Fibroblast of pulmonary artery (primary cell): ENCODE measurements at places on chromosomes 2 and 18.

- no peak for DNase-seq
Measured at GRCh38 chr2:192886636-192887035, 691.9 kb upstream of the TMEFF2 start.

- DNase-seq: no peak
Measured at GRCh38 chr2:5846881-5847280, 154.7 kb downstream of the SOX11 start.

- DNase-seq: no peak
Measured at GRCh38 chr2:70374616-70375015, 72.7 kb upstream of the FAM136A start.

- DNase-seq: no peak
Measured at GRCh38 chr2:24832073-24832461, 38.8 kb downstream of the CENPO start.

- peak; percentile 47 for DNase-seq
Measured at GRCh38 chr2:74515981-74516633, 1.9 kb downstream of the TLX2 start.

- no peak for DNase-seq
Measured at GRCh38 chr2:149365931-149366583, 35.7 kb downstream of the LYPD6 start.

- DNase-seq: no peak
Measured at GRCh38 chr2:155115846-155116245, 417.4 kb downstream of the KCNJ3 start.

DNA sequence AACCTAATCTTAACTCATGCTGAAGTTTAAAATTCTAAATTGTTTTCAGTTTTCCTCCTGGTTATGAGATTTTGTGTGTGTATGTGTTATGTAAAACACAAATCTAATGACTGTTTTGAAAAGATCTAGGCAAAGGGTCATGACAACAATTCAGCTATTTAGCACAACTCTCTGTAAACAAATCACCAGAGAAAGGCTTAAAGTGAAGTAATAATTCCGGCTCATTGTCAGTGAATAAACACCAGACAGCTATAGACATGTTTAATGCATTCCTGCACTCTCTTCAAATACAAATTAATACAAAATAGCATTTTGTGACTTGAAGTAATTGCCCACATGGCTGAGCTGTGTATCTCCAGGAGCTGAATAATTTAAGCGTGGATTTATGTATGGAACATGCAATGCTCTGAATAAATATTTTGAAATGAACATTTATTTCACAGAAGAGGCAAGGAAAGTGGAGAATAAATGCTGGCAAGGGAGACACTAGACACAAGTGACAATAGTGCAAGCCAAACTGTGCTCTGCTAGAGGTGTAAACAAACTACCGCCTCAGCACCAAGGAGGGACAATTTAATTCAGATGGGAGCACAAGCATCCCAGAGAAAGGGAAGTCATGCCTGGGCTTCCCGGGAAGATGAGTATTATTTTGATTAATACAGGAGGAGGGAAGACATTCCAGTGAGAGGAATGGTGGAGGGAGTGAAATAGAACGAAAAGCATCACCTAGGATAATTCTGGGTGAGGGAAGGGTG lies 133.6 kb upstream of the XPO1 start:
- peak; percentile 16 for DNase-seq

GRCh38 chr2:119744335-119744939 lies 15.3 kb upstream of the PTPN4 start:
- peak; percentile 30 for DNase-seq

DNA sequence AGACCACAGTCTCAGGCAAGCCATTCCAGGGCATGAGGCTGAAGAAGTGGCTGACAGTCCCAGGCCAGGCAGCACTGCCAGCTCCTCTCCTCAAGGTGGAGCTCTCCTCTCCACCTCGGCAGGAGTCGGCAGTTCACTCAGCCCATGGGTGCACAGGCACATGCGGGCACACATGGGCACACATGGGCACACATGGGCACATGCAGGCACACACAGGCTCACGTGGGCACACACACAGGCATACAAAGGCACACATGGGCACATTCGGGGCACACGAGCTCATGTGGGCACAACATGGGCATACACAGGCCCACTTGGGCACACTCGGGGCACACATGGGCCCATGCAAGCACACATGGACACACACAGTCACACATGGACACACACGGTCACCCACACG lies 65.3 kb upstream of the TAF1B start:
- no peak for DNase-seq

- peak; percentile 46 for DNase-seq
Measured at GRCh38 chr2:170815746-170816503, 762 bp upstream of the GAD1 start.

GRCh38 chr18:75341267-75341666 lies 86.2 kb downstream of the SMIM21 start:
- peak; percentile 1 for DNase-seq

GRCh38 chr2:54952978-54953456 lies 97.2 kb downstream of the RTN4 start:
- DNase-seq: no peak

- DNase-seq: no peak
Measured at GRCh38 chr2:3305952-3306351, 71.7 kb downstream of the EIPR1 start.

GRCh38 chr2:188576651-188577050 lies 285.0 kb downstream of the GULP1 start:
- no peak for DNase-seq

DNA sequence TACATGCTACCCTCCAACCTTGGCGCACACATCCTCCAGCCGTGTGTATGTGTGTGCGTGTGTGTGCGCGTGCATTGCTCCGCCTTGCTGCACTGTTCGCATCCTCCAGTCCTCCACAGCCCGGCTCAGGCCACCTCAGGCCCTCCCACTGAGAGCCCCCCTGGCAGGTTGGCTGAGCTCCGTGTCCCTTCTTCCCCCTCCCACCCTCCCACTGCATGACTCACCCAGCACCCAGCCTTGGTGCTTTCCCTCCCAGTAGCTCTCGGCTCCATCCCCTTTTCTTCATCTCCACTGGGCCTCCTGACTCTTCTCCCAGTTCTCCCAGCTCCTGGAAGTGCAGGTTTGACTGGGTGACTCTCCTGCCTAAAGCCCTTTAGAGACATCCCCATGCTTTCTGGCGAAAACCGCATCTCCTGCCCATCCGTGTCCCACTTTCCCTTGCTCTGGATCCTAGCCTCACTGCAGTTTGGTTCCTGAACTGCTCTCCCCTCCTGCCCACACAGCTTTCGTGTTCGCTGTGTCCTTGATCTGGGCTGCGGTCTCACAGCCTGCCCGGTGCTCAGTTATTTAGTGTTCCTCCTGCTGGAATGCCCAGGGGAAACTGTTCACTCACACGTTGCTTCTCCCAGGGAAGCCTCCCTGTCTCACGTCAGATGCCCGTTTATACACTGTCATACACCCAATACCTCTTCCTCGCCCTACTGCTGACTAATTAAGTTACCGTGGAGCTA lies 4.9 kb downstream of the TMEM177 start:
- DNase-seq: peak; percentile 26

DNA sequence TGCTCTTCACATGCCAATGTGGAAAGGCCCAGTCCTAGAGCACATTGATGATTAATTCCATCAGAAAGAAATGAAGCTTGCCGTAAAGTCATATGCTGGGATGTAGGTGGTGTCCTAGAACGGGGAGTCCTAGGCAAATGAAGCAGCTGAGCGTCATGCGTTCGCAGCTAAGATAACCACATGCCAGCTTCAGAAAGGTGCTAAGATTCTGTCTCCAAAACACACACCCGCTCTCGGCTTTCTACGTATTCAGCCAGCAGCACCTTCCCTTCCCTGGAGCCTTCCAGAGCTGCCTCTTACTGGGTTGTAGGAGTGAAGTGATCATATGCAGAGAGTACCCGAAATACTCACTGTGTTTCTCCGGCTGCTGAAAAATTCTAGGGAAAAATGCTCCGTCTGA lies 421.6 kb upstream of the ID2 start:
- DNase-seq: no peak

GRCh38 chr18:69002233-69002632 lies 204.4 kb downstream of the CCDC102B start:
- no peak for DNase-seq

- DNase-seq: no peak
Measured at GRCh38 chr18:32358075-32358474, 112.6 kb downstream of the GAREM1 start.

DNA sequence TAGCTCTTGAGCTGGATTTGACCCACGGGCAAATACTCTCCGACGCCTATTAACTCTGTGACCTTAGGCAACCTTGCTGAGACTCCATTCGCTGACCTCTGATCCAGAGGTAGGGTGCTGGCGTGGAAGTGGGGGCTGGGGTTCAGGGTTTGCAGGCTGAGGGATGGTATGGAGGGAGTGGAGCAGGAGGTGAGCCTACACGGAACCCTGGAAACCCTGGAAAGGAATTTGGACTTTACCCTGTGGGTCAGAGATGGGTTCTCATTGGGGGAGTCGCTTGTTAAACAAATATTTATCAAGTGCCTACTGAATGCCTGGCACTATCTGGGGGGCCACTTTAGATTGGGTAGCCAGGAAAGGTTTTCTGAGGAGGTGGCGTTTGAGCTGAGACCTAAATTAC lies 58.2 kb upstream of the FZD7 start:
- no peak for DNase-seq

DNA sequence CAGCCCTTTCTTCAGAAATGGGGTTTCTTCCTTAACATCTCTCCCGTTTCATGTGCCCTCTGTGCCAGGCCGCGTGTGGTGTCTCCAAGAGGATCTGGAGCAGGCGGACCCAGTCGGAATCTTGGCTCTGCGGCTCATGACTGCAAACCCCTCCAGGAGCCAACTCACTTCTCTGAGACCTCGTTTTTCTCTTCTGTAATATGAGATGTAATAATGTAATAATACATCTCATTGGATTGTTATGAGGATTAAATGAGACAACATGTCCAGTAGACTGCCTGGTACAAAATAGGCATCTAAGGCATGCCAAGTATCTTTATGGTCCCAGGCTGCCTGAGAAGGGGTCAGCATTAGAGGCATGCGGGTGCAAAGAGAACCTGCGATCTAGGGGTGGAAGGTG lies 221.3 kb upstream of the REV1 start:
- DNase-seq: no peak

- DNase-seq: peak; percentile 90
Measured at GRCh38 chr2:187567126-187567525, 12.9 kb upstream of the TFPI start.

GRCh38 chr2:101329026-101329425 lies 20.5 kb upstream of the RNF149 start:
- DNase-seq: no peak

DNA sequence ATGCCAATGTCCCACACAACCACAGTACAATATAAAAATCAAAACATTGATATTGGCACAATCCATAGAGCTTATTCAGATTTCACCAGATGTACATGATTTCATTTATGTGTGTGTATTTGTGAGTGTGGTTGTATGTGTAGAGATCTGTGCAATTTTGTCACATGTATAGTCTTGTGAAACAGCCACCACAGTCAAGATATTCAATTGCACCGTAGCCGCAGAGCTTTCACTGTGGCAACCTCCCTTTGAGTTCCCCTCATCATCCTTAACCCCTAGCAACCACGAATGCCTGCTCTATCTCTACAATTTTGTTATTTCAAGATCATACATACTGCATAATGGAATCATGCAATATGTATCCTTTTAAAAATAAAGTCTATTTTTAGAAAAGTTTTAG lies 391.3 kb downstream of the SETBP1 start:
- no peak for DNase-seq

GRCh38 chr2:197383825-197384224 lies 51.0 kb downstream of the SF3B1 start:
- no peak for DNase-seq

DNA sequence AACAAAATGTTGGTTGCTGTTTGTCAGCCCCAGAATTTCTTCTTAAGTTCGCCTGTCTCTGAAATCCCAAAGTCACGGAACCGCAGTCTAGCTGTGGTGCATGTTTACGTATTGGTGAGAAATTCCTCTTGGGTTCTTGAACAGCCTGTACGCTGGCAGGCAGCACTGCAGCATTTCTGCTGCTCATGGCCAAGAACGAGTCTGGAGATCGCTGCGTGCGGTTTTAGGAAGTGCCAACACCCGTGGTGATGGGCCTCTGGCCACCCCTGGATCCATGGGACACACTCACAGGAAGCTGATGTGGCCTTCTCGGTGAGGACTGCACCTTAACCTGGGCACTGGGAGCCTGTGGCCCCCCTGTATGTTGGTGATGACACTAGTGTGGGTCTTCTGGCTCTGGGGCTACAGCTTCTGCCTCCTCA lies 23.7 kb downstream of the ASB1 start:
- no peak for DNase-seq

DNA sequence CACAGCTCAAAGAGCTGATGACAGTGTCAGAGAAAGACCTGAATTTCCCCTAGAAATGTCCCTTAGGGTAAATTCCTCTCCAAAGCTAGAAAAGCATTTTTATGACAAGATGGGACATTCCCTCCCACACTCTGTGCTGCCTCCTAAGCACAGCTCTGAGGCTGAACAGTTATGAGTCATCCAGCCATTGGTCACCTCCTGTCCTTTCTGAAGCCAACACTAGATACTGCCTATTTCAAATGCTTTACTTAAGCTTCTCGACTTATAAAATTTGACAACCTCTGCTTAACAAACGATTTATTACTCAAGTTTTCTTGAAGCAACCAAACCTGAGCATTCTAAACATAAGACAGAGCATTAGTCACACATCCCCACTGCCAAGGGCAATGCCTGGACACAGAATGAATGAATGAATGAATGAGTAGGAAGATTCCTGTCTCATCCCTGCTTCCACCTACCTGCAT lies 35.4 kb downstream of the B4GALT6 start:
- peak; percentile 65 for DNase-seq

- no peak for DNase-seq
Measured at GRCh38 chr18:48977914-48978313, 27.1 kb upstream of the SMAD7 start.

DNA sequence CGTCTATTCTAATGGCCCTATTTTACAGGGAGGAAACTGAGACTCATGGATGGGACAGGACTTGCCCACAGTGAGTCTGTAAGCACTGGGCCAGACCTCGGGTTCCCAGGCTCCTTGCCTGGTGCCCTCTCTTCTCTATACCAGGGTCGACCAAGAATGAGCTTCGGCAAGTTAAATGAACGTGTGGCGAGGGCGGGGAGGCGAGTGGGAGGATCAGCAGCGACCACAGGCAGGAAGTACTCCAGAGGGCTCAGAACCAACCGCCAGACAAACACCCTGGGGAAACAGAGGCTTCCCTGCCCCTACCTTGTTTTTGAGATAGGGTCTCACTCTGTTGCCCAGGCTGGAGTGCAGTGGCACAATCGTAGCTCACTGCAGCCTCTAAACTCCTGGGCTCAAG lies 177.7 kb upstream of the SMAD2 start:
- no peak for DNase-seq

DNA sequence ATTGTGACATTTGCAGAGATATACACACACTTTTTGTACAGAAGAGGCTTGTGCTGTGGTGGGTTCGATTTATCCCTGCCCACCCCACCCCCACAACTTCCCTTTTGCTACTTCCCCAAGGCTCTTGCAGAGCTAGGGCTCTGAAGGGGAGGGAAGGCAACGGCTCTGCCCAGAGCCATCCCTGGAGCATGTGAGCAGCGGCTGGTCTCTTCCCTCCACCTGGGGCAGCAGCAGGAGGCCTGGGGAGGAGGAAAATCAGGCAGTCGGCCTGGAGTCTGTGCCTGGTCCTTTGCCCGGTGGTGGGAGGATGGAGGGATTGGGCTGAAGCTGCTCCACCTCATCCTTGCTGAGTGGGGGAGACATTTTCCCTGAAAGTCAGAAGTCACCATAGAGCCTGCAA lies 40.0 kb downstream of the STEAP3 start:
- DNase-seq: no peak

GRCh38 chr2:238523158-238524110 lies 96.7 kb downstream of the ASB1 start:
- peak; percentile 17 for DNase-seq

GRCh38 chr2:159961037-159961436 lies 101.4 kb downstream of the PLA2R1 start:
- peak; percentile 73 for DNase-seq
